NCI-H1417 (cell line): ENCODE measurements at places on chromosomes 4 and X.

DNA sequence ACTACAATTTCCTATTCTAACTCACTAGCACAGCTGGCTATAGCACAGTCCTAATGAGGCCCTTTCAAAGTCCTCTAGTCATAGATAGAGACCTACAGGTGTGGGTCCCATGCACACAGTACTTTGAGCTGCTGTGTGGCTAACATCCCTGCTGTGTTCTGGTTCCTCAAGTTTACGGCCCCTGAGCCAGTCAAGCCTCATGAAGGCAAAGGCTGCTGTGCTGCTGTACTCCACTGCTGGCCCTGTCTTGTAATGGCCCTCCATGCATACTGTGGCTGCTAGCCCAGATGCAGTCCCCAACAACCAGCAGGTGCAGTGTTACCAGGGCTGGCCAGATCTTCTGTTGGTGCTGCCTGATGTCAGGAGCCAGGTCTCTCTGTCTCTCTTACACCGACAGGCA lies 23.4 kb upstream of the ENPEP start:
- DNase-seq, result no peak

DNA sequence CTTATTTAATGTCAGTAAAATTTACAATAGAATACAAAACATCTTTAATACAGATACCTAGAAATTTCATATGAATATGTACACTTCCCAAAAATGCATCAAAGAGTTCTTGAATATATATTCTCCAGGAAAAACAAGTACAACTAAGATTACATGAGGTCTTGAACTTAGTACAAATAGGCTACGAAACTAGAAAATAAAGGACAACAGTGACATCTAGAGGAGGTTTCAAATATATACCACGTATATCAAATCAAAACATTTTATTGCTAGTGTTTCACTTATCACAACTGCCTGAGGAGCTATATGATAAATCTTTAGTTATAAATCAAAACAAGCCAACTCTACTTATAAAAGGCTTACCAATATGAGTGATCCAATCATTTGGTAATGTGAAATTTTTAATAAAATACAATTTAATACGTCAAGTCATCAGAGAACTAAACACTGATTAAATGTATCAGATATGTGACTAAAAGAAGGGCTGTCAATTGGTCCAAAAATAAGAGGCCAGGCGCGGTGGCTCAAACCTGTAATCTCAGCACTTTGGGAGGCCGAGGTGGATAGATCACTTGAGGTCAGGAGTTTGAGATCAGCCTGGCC lies 36.6 kb downstream of the ANAPC10 start:
- peak; percentile 73 for DNase-seq

DNA sequence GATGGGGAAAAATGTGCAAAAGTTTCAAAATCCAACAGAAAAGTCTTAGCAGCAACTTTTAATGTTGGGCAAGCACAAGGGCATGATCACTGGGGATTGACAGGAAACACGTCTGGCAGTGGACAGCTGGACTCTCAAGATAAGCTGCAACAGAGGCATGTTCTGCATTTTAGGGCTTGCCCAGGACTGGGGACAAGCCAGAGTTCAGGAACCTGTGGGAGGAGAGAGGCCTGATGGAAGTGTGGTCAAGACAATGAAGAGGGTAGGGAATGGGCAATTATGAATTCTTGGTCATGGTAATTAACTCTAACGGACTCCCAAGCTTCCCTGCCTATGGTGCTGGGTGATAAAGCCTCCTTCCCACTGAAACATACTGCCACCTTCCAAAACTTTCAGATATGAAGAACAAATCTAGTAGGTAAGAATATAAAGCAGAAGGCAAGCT lies 48.4 kb downstream of the ANXA3 start:
- no peak for DNase-seq

- peak; percentile 12 for DNase-seq
Measured at GRCh38 chr4:135838889-135839288, 1637.3 kb upstream of the PABPC4L start.

GRCh38 chr4:186588503-186588902 lies 33.1 kb upstream of the MTNR1A start:
- DNase-seq, result no peak

DNA sequence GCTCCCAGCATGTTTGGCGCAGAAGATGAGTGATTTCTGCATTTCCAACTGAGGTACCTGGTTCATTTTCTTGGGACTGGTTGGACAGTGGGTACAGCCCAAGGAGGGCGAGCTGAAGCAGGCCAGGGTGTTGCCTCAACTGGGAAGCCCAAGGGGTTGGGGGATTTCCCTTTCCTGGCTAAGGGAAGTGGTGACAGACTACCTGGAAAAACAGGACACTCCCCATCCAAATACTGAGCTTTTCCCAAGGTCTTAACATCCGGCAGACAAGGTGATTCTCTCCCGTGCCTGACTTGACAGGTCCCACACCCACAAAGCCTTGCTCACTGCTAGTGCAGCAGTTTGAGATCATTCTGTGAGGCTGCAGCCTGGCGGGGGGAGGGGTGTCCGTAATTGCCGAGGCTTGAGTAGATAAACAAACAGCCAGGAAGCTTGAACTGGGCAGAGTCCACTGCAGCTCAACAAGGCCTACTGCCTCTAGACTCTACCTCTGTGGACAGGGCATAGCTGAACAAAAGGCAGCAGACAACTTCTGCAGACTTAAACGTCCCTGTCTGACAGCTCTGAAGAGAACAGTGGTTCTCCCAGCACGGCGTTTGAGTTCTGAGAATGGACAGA lies 307.7 kb upstream of the ARSJ start:
- DNase-seq, result no peak

DNA sequence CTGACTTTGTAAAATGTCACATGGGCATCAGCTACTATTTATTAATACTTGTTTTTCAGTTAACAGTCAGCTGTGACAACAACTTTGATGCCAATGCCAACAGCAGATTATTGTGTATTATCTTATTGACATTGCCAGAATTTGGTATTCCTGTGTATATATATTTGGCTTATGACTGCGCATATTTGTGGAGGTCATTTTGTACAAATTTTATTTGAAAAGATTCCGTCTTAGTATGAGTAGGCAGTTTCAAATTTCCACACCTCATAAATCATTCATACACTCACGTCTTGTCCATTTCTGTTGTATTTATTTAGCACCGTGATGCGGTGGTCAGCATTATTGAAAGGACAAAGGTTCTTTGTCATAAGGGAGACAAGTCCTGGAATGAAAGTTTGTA lies 558.2 kb upstream of the NDST4 start:
- no peak for DNase-seq

DNA sequence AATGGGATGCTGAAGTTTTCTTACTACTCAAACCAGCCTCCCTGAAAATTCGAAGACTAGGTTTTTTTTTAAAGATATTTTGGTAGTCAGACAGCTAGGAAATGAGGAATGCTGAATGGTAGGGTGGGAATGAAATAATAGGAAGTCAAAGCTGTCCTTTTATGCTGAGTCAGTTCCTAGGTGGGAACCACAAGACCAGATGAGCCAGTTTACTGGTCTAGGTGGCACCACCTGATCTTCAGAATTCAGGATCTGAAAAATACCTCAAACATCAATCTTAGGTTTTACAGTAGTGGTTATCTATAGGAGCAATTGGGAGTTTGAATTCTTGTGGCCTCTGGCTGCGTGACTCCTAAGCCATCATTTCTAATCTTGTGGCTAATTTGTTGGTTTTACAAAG lies 183.1 kb upstream of the GALNT7 start:
- DNase-seq, result no peak

DNA sequence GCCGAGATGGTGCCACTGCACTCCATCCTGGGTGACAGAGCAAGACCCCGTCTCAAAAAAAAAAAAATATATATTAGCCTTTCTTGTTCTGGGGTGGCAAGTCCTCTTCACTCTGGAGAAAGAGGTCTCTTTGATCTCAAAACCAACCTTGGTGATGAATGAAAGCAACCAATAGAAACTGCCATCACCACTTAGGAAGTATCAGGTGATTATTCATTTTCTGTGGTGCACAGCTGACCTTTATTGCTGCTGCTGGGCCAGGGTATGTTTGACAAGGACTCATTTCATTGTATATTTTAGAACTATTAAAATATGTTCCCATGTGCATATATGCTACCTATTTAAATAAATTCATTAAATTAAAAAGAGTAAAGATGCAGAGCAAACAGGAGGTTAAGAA lies 76.0 kb upstream of the KIT start:
- DNase-seq, result peak; percentile 75

DNA sequence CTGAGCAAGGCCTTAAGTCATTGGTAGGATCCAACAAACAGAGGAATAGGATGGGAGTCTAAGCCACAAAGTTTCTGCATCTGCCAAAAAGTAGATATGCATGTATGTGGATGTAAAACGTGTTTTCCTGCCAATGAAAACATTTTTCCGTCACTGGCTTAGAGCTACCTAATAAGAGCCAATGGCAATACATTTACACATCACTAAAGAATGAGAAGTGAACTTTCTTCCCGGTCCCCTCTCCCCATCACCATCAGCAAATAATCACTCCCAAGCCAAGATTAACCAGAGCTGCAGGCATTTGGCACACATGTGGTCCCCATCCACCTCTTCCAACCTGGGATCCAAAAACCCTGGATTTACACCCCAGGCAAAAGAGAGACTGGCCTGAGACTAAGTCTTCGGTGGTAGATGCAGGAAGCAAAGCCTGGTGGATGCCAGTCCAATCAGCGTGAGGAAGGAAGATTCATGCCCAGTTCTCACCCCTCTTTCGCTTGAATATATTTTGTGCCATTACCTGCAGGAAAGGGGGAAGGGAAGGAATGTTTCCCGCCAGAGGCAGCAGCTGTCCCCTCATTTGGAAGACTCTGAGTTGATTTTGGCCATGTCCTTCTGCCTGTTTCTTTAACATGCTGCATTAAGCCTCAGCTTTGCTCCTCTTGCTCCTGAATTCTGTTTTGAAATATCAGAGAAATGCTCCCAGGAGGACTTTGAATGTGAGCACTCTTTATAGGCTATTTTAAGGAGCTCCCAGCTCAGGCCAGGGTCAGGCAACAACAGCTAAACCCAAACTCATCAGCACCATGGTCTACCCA lies 131.4 kb downstream of the CHIC2 start:
- no peak for DNase-seq

DNA sequence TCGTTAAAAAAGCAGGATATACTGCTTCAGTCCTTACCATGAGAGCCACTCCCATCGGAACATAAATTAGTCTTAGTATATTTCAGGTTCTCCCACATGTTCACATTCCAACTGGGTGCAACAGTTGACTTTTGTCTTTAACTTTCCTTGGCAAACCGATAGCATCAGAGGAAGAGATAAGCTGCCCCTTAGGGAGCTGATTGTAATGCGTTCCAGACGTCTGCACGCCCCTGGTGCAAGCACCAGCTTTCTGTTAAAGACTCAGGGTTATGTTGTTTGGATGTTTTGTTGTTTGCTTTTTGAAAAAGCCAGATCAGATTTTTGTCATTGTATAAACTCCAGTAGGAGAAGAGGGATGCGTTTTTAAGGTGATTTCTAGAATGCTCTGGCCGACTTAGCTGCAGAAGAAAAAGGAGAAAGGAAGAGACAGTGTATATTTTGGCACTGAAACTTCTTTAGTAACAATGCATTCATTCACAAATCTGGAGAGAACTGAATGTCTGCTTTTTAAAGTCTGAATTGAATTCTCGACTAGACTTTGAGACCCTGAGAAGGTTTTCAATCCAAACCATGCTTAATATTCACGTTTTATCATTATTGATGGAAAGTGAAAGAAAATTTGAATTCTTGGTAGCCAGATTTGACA lies 160.9 kb downstream of the CBR4 start:
- no peak for DNase-seq

DNA sequence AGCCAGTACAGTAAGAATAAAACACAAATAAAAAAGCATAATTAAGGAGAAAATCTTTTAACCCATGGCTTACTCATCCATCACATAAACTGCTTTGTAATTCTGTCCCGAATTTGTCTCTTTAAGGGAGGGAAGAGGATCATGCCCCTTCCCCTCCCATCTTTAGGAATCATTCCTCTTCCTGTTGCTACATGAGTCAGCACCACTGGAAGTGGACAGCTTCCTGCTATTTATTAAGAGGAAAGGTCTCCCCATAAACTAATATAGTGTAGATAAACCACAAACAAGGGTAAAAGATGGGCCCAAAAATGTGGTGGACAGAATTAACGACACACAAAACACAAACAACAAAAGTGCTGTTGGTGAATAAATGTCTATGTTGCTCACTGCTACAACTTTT lies 75.8 kb downstream of the PPP3CA start:
- DNase-seq, result no peak

GRCh38 chr4:105509291-105509690 lies 35.4 kb upstream of the PPA2 start:
- no peak for DNase-seq

DNA sequence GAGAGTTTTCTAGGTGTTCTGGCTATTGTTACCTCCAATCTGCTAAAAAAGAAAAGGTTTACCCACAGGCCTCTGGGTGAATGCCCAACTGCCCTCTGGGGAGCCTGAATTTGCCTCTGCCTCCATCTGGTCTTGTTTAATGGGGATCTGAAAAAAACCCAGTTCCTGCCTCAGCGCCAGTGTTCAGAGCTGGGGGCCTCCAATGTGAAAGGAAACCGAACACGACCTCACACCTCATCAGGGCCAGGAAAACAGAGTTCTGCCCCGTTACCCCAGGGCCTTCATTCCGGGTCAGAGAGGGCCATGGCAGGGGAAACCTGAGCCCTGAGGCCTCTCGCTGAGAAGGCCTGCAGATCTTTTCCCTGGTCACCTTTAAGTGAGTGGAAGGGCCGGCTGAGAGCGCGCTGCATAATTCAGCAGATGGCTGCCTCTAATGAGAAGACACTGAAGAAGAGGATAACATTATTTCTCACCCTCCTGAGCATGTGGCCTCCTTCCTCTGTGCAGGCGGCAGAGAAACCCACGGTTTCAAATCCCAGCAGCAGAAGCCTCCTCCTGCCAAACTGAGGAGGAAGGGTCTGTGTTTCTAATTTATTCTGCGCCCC lies 6.8 kb downstream of the SEPTIN6 start:
- DNase-seq, result no peak

GRCh38 chr4:95614684-95615205 lies 66.0 kb upstream of the UNC5C start:
- DNase-seq, result no peak

DNA sequence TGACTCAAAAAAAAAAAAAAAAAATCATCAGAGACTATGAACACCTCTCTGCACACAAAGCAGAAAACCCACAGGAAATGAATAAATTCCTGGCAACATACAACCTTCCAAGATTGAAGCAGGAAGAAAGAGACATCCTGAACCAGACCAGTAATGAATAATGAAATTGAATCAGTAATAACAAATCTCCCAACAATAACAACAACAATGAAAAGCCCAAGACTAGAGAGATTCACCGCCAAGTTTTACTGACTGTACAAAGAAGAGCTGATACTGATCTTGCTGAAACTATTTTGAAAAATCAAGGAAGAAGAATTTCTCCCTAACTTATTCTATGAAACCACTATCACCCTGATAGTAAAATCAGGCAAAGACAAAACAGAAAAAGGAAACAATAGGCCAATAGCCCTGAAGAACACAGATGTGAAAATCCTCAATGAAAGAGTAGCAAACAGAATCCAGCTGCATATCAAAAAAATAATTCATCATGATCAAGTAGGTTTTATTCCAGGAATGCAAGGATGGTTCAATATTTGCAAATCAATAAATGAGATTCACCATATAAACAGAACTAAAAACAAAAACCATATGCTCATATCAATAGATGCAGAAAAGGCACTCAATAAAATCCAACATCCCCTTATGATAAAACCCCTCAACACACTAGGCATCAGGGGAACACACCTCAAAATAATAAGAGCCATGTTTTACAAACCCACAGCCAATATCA lies 31.0 kb upstream of the PLK4 start:
- no peak for DNase-seq

- no peak for DNase-seq
Measured at GRCh38 chr4:34417160-34417559, 1827.2 kb downstream of the ARAP2 start.
